ENCODE measurements at places on chromosomes 12 and 14. TPM values are rescaled to one million over a fixed set of nuclear protein-coding genes. Genes with fewer than 3 reads are reported as not detected.
A peak's percentile ranks its signal among the peaks of the same experiment; 100 is the strongest.

CYP46A1 gene
- total RNA-seq = 3.1 TPM

SHMT2 gene
- total RNA-seq = 70.1 TPM

KLHDC1 gene
- total RNA-seq = 10.9 TPM

SCN8A gene
- 2.1 TPM for total RNA-seq

NRXN3 gene
- total RNA-seq = 2.9 TPM

MORN3 gene
- total RNA-seq = 0.41 TPM

- no peak for DNase-seq
Observed at GRCh38 chr12:58757422-58757821, 162.9 kb downstream of the LRIG3 start.

- DNase-seq = no peak
Observed at GRCh38 chr14:92794547-92794941, 439 bp downstream of the GOLGA5 start.

GRCh38 chr12:98188650-98189077, 326.7 kb upstream of the TMPO start:
- DNase-seq = no peak

DNA sequence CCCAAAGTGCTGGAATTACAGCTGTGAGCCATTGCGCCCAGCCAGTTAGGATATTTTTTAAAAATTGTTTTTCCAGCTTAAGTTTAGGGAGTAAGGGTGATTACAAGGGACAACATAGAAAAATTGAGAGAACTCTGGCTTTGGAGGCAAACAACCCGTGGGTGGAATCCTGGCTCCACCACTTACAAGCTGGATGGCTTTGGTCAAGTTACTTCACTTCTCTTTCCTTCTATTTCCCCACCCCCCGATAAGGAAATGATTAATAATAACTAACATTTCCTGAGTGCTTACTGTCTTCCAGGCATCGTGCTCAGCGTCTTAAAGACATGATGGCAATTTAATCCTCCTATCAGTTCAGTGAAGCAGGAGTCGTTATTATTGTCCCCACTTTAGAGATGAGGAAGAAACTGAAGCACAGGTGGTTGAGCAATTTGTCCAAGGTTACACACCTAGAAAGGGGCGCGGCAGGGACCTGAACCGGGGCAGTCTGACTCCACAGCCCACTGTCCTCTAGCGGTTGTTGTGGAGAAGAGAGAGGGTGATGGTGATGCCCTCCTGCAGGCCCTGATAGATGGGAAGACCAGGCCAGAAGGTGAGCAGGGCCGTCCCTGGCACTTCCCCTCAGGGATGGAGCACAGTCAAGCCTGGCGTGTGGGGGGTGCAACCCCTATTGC, 16.7 kb upstream of the FAIM2 start:
- no peak for DNase-seq

- peak; percentile 47 for DNase-seq
Observed at GRCh38 chr12:15629108-15629507, 160.1 kb downstream of the EPS8 start.

GRCh38 chr12:124569375-124570148, 2.1 kb upstream of the NCOR2 start:
- DNase-seq = no peak

DNA sequence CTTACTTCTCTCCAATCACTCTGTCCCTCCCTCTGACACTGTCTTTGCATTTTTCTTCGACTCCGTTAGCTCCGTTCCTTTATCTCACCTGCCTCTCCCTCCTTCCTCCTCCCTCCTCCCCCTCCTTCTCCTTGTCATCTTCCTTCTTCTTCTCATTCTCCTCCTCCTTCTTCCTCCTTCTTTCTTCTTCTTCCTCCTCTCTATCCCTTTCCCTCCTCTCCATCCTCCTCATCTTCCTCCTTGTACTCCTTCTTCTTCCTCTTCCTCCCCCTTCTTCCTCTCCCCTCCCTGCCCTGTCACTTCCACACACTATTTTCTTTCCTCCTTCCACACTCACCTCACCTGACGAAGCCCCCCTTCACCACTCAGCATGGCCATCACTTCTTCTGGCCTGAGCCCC, 53.0 kb downstream of the HSPB8 start:
- DNase-seq = no peak

- peak; percentile 55 for DNase-seq
Observed at GRCh38 chr12:62260733-62261683, 804 bp downstream of the USP15 start.

- DNase-seq = peak; percentile 95
Observed at GRCh38 chr12:1911598-1912575, 6.6 kb downstream of the CACNA2D4 start.

DNA sequence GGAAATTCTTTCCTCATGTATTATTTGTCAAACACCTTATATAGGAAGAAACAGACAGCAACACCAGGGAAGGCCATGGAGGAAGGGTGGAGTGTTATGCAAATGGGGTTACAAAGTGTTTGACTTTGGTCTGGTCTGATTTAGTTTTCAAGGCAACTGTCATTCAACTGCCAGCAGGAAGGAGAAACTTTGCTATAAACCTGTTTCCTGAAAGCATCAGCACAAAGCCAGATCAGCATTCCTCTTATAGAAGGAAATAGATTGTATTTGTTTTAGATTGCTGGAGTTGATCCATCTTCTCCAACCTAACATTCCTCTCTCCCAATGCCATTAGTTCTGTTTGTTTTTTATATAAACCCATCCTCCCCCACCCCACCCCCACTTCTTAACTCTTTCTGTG, 65.7 kb downstream of the STAB2 start:
- no peak for DNase-seq

GRCh38 chr12:91273560-91273959, 90.9 kb upstream of the DCN start:
- no peak for DNase-seq

DNA sequence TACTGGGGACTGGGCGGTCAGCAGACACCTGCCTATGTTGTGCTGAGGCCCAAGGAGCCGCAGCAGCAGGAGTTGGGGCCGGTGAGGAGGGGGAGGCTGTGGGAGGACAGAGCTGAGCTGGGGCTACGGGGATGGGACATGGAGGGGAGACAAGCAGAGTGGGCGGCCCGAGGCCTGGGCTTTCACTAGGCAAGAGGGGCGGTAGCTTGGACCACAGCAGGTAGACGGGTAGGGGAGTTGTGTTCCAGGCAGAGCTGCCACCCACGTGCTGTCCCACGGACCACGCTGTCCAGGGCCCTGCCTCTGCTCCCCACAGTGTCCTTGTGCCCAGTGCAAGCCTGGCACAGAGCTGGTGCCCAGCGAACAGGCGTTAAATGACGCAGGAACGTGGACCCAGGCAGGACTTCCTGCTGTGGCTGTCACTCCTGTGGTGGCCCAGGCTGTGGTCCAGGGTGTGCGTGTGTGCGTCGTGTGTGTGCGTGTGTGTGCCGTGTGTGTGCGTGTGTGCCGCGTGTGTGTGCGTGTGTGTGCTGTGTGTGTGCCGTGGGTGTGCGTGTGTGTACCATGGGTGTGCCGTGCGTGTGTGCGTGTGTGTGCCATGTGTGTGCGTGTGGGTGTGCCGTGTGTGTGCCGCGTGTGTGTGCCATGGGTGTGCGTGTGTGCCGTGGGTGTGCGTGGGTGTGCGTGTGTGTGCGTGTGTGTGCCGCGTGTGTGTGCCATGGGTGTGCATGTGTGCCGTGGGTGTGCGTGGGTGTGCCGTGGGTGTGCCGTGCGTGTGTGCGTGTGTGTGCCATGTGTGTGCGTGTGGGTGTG, 6.8 kb downstream of the CEP170B start:
- no peak for DNase-seq

- DNase-seq = peak; percentile 10
Observed at GRCh38 chr12:129393357-129393937, 510.4 kb downstream of the TMEM132D start.

DNA sequence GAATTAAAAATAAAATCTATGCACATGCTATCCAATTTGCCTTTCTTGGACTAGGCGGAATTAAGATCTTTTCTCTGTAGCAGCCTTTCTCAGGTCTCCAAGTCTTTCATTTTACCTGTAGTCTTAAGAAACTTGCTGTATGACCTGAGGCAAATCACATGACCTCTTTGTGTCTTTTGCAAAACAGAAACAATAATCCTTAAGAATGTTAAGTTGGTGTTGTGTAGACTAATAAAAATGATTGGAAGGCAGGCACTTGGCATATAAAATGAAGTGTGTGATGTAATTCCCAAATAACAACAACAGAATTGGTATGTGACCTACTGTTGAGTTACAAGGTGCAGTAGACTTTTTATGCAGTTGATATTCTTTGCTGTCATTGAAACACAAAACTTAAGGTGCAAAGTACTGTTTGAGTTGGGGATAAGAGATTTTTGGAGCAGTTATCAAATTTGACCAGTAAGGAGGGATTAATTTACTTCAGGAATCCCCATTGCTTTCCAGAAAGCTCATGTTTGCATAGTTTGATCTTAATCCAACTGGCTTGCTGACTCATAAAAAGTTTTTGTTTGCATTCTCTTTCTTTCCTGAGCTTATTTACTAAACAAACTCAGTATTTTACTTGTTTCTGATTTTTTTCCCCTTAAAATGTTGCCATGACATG, 51.4 kb downstream of the SUSD6 start:
- no peak for DNase-seq

GRCh38 chr14:105290621-105291346, 10.0 kb downstream of the BRF1 start:
- DNase-seq = no peak

DNA sequence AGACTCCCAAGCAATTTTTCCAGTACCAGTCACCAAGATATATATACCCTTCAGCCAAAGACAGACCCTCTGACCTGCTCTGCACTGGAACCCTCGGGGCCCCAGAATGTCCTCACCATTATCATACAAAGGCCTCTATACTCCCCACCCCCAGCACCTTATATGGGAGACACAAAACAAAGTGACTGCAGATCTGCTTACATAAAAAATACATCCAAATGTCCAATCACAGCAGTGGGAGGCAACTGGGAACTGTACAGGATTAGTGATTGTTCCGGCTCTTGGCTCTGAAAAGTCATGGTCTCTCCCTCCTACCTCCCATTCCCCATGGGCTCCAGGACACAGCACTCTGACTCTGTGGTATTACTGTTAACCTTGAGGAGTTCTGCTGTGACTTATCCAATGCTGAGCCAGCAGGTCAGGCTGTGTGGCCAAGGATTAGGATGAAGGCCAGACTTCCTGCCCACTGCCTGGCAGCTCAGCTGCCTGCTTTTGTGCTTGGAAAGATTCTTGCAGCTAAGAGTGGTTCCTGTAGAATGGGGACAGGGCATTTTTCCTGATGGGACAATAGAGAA, 13.7 kb downstream of the OXA1L start:
- no peak for DNase-seq

GRCh38 chr14:70036665-70037064, 152.1 kb downstream of the SLC8A3 start:
- no peak for DNase-seq

All from tongue (tissue), 3 donors.